ENCODE measurements at places on chromosomes 13 and 19.
A peak's percentile ranks its signal among the peaks of the same experiment; 100 is the strongest.

- no peak for DNase-seq
Observed at GRCh38 chr13:49441312-49441711, 2.6 kb downstream of the CAB39L start.

DNA sequence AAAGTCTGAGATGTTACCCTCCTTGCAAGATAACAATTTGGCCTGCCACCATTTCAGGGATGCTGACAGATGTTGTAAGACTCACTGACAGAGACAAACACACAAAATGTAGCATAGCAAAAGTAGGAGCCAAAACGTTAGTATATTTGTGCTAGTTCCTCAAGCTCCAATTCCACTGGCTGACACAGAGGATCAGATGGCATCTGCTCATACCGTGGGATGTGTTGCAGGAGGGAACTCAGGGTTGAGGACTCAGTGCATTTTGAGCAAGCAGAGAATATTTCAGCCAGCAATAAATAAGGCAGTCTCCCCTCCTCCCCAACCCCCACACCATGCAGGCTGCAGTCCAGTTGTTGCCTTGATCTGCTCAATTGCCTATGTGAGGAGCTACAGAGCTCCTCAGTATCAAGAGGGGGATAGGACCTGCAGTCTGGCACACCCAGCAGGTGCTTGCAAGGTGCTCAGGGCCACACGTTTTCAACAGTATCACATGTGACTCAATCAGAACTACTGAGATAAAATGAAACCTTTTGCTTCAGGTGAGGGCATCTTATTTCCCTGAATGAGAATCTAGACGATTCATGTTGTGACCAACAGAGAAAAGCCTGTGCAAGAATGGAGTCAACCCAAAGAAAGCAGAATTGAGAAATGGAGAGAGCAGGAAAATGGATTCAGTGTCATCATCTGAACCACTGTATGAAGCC lies 23.6 kb upstream of the LRCH1 start:
- no peak for DNase-seq

- no peak for DNase-seq
Observed at GRCh38 chr13:77946522-77946921, 27.9 kb upstream of the EDNRB start.

GRCh38 chr19:5652261-5652660 lies 28.1 kb downstream of the MICOS13 start:
- no peak for DNase-seq

GRCh38 chr13:72050251-72050650 lies 183.2 kb upstream of the DACH1 start:
- no peak for DNase-seq

DNA sequence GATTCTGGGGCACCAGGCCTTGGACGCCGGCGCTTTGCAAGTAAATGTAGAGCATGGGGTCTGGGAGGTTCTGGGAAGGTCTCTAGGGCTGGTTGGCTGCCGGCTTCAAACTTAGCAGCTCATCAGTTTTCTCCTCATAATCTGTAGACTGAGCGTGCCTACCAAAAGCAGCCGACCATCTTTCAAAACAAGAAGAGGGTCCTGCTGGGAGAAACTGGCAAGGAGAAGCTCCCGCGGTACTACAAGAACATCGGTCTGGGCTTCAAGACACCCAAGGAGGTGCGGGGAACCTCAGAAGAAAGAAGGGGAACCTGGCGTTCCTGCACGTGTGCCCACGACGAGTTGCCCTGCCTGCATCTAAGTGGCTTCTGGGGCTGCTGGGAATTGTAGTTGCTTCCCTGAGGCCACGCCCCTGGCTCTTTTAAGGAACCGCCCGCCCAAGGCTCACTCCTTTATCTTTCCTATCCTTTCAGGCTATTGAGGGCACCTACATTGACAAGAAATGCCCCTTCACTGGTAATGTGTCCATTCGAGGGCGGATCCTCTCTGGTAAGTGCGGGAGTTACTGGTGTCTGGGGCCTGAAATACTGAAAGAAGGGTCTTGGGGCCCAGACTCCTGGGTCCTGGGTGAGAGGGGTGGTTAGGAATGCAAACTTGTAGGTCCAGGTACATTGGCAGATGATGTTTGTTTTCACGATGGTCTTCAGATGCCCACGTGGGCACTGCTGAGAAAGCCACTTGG lies 984 bp downstream of the RPS11 start:
- peak; percentile 34 for DNase-seq

GRCh38 chr13:78022164-78022877 lies 103.7 kb upstream of the EDNRB start:
- no peak for DNase-seq

- DNase-seq: no peak
Observed at GRCh38 chr13:82687884-82688283, 1194.4 kb downstream of the SLITRK1 start.

DNA sequence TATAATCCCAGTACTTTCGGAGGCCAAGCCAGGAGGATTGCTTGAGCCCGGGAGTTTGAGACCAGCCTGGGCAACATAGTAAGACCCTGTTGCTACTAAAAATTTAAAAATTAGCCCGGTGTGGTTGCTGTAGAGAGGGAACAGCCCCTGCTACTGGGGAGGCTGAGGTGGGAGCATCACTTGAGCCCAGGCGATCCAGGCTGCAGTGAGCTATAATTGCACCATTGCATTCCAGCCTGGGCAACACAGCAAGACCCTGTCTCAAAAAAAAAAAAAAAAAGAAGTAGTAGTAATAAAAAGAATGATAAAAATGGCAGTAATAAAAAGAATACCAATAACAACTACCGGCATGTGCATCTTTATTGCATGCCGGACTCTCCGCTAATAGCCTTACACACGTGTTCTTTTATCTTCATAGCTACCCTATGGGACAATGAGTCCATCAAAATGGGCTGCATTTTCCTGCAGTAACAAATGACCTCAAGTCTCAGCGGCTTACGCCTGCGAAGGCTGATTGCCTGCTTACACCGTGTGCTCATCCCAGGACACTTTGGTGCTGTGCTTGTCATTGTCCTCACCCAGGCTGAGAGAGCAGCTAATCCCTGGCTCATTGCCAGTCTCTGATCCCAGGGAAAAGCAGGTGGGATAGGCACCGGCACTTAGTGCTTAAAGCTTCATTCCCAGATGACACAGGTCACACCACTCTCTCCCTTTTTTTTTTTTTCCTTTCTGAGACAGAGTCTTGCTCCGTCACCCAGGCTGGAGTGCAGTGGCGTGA lies 14.4 kb upstream of the SYCN start:
- peak; percentile 26 for DNase-seq

Data from SHP77 (cell line).